ENCODE measurements at places on chromosomes 12 and 14. TPM values are rescaled to one million over a fixed set of nuclear protein-coding genes. Genes with fewer than 3 reads are reported as not detected.

GRCh38 chr12:24127919-24128721 lies 178.7 kb upstream of the SOX5 start:
- H3K36me3 ChIP-seq = no peaks in the 10 kb centered on the region
- no peaks in the 10 kb centered on the region for H3K27me3 ChIP-seq
- DNase-seq = no peak
- no peak overlapping the region for H3K27ac ChIP-seq

DNA sequence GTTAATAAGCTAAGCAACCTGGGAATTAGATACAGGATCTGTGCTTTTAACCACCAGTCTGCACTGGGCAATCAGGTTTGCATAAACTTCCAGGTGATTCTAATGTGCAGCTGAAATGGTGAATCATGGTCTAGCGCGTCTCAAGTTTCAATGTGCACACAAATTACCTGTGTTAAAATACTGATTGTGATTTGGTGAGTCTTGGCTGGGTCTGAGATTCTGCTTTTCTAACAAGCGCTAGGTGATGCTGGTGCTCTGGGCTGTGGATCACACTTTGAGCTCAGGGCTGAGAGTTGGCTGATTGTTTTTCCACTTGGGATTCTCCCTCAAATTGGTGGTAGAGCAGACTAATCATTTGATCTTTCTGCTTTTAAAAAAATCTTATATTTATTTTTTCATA lies 124.8 kb downstream of the C12orf75 start:
- no peaks in the 10 kb centered on the region for H3K27me3 ChIP-seq
- no peaks in the 10 kb centered on the region for H3K36me3 ChIP-seq
- H3K4me1 ChIP-seq = no peaks in the 10 kb centered on the region
- no peak overlapping the region for H3K27ac ChIP-seq
- no peak for DNase-seq

- peaks cover 14% of the 10 kb centered on the region for H3K4me1 ChIP-seq
- no peaks in the 10 kb centered on the region for H3K36me3 ChIP-seq
- no peak overlapping the region for H3K27ac ChIP-seq
- H3K27me3 ChIP-seq = no peaks in the 10 kb centered on the region
- no peak overlapping the region for H3K4me3 ChIP-seq
- DNase-seq = peak; percentile 91
These were observed 15.8 kb upstream of the DTX1 start for GRCh38 chr12:113040722-113041171.

GRCh38 chr14:51080645-51081044 lies 14.3 kb downstream of the TRIM9 start:
- H3K27ac ChIP-seq = no peak overlapping the region
- H3K36me3 ChIP-seq = no peaks in the 10 kb centered on the region
- H3K4me3 ChIP-seq = no peak overlapping the region
- no peak for DNase-seq
- no peaks in the 10 kb centered on the region for H3K4me1 ChIP-seq

FGF6 gene
- total RNA-seq = not detected

RFLNA gene
- total RNA-seq = 1.7 TPM

SOCS4 gene
- 10.6 TPM for total RNA-seq

CMTM5 gene
- not detected for total RNA-seq

GRCh38 chr12:30440826-30441602 lies 254.7 kb downstream of the IPO8 start:
- H3K27ac ChIP-seq = no peak overlapping the region
- H3K4me3 ChIP-seq = no peak overlapping the region
- no peak for DNase-seq
- H3K27me3 ChIP-seq = no peaks in the 10 kb centered on the region
- no peaks in the 10 kb centered on the region for H3K4me1 ChIP-seq
- no peaks in the 10 kb centered on the region for H3K36me3 ChIP-seq

DNA sequence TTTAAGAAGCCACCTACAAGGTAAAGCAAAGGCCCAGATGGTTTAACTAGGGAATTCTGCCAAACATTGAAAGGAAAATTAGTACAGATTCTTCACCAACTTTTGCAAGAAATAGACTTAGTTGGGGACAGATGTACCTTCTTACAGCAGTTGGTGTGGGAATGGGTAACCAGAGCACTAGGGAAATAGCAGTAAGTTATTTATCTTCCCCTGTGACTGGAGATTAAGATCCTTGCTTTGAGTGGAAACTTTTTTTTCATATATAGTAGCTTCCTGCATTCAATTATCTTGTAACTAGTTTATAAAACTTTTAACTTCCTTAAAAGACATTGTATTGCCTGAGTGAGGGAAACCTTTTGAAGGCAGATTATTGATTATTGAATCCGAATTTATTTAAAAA lies 44.2 kb downstream of the ARID2 start:
- no peak for DNase-seq
- H3K4me1 ChIP-seq = peaks cover 10% of the 10 kb centered on the region
- H3K27me3 ChIP-seq = no peaks in the 10 kb centered on the region
- H3K36me3 ChIP-seq = no peaks in the 10 kb centered on the region

- H3K36me3 ChIP-seq = no peaks in the 10 kb centered on the region
- H3K4me1 ChIP-seq = peaks cover 23% of the 10 kb centered on the region
- no peak overlapping the region for H3K4me3 ChIP-seq
- peak overlapping the region; percentile 58 for H3K27ac ChIP-seq
- no peak for DNase-seq
- H3K27me3 ChIP-seq = no peaks in the 10 kb centered on the region
These were observed 33.4 kb downstream of the VCPKMT start for GRCh38 chr14:50082784-50083466.

- DNase-seq = no peak
- no peaks in the 10 kb centered on the region for H3K36me3 ChIP-seq
- no peaks in the 10 kb centered on the region for H3K27me3 ChIP-seq
- peak overlapping the region; percentile 0 for H3K4me3 ChIP-seq
- peak overlapping the region; percentile 59 for H3K27ac ChIP-seq
These were observed 1.3 kb downstream of the CLEC1A start for GRCh38 chr12:10097521-10097920.

DNA sequence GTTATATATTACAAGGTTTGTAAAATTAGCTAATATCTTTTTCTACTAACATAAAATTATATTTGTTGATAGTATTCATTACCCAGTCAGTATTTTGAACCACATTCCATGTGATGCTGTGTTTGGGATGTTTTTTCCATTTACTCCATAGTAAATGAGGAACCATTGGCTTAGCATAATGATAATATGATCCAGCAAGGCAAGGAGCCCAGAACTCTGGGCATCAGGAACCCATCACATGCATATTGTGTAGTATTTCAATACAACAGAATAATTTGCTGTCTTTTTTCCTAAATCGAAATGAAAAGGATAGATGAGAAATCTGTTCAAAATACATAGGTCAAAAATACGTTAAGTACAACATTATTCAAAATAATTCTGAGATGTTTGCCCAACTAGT lies 48.7 kb upstream of the GARIN2 start:
- no peak overlapping the region for H3K27ac ChIP-seq
- no peaks in the 10 kb centered on the region for H3K36me3 ChIP-seq

PGF gene
- total RNA-seq = 8.3 TPM
